ENCODE measurements at places on chromosomes 13 and 19. TPM values are rescaled to one million over a fixed set of nuclear protein-coding genes. Genes with fewer than 3 reads are reported as not detected.
A peak's percentile ranks its signal among the peaks of the same experiment; 100 is the strongest.

DNA sequence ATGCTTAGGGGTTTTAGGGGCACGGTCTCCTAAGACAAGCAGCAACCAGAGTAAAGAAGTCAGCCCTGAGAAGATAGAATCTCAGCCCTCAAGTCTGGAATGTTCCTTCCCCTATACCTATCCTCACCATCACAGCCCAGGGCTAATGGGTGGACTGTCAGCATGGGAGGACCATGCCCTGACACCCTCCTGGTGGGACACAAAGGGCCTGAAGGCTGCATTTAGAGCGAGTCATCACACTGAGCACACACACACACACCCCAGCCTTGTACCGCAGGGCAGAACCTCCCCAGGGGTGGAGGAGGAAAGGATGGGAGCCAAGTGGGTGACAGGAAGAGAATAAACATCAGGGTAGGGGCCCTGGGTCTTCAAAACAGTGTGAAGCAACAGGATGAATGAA, 174.8 kb upstream of the SERP2 start:
- DNase-seq: peak; percentile 6

DNA sequence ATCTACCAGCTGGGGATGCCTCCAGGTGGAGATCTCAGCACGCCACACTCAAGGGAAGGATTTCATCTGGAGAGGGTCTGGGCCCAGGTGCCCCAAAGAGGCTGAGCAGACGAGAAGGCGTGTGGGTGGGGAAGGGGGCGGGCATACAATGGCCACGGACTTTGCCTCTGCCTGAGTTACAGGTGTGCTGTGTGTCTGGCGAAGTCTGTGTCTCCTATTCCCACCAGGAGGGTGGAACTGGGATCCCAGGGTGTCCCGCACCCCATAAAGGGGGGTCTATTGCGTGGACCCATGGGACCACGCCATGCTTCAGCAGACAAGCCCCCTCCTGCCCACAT, 3.6 kb downstream of the TLE2 start:
- no peak for DNase-seq

GRCh38 chr13:20610006-20610405, 43.0 kb downstream of the IFT88 start:
- no peak for DNase-seq

STX10 gene
- 52.3 TPM for total RNA-seq
